IPS DF 19.7 (cell line): ENCODE measurements at places on chromosomes 4 and X.

DNA sequence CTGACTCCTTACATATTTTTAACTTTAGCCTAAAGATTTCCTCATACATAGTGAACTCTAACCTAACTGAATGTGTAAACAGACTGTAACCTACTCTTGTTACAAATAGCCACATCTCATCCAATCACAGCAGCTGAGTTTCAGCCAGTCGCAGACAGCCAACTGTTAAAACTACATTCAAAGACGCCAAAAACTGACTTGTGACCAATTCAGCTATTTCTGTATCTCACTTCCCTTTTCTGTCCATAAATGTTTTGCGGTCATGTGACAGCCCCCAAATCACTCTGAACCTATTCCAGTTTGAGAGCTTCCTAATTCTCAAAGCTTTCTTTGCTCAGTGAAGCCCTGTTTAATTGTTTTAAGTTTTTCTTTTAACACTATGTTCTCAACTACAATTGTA is 2731.9 kb downstream of the ARAP2 start:
- no peak for DNase-seq

DNA sequence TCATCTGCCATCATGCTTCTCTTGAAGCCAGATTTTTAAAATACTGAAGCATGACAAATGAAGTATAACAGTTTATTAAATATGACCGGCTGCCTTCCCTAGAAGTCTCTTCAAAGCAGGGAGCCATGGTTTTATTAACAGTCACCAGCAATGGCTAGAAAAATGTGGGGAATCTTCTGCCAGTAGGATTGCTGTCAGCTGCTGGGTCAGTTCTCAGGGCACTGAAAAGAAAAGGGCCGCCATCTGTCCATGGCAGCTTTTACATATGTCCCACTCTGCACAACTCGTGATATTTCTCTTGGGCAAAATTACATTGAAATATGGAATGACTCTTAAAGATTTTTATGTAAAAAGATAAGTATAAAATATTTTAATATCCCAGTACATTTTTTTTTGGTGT is 2.8 kb downstream of the CCNG2 start:
- DNase-seq, result no peak

- DNase-seq, result no peak
Observed at GRCh38 chr4:168831585-168831918, 178.5 kb downstream of the CBR4 start.

DNA sequence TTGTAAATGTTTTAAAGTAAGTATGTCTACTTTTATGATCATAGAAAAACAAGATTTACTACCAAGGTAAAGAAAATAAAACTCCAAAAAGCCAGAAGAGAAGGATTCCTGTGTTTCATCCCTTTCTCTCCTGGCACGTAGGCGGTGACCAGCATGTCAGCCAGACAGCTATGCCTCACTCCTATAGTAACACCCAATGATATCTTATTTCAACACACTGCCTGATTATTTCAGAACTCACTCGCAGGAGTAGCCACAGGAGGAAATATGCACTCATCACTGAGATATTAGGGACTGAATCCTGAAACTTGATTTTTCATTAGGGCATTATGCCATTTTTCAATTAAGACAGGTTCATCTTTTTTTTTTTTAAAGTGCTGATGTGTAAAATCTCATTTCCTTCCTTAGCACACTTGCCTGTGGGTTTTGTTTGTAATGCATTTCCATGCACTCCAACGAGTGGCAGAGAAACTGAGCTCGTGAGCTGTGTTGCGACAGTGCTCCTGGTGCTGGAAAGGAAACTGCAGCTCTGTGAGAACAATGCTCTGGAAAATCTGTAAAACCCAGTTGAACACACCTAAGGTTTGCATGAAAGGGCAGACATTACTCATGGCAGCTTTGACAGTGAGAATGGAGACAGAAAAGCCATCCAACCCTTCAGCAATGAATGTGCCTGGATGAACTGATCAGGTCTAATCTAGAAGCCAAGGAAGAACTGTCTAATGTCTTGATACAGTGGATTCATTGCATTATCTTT is 18.2 kb downstream of the RAI2 start:
- no peak for DNase-seq

- DNase-seq, result peak; percentile 12
Observed at GRCh38 chr4:57374866-57375595, 264.8 kb upstream of the IGFBP7 start.

- no peak for DNase-seq
Observed at GRCh38 chr4:158754385-158755180, 14.2 kb upstream of the FNIP2 start.

GRCh38 chrX:118751950-118752783 is 24.8 kb downstream of the IL13RA1 start:
- no peak for DNase-seq

DNA sequence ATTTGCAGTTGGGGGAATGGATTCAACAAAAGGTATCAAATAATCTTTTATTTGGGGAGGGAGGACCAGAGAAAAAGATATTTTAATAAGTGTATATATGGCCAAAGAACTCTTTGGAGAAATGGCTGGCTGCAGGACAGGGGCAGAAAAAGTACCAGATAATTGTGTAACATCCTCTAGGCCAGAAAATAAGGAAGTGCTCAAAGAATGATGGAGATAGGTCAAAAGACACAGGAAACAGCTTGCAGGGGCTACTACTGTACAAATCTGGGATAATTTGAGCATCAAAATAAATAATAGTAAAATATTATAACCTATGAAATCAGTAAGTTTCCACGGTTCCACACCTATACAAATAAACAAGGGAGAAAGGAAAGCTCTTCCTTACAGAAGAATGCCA is 34.8 kb downstream of the KLHL5 start:
- DNase-seq, result no peak

- DNase-seq, result no peak
Observed at GRCh38 chr4:15162465-15163283, 160.4 kb downstream of the CPEB2 start.

- DNase-seq, result no peak
Observed at GRCh38 chr4:74278490-74278889, 29.8 kb upstream of the EPGN start.

DNA sequence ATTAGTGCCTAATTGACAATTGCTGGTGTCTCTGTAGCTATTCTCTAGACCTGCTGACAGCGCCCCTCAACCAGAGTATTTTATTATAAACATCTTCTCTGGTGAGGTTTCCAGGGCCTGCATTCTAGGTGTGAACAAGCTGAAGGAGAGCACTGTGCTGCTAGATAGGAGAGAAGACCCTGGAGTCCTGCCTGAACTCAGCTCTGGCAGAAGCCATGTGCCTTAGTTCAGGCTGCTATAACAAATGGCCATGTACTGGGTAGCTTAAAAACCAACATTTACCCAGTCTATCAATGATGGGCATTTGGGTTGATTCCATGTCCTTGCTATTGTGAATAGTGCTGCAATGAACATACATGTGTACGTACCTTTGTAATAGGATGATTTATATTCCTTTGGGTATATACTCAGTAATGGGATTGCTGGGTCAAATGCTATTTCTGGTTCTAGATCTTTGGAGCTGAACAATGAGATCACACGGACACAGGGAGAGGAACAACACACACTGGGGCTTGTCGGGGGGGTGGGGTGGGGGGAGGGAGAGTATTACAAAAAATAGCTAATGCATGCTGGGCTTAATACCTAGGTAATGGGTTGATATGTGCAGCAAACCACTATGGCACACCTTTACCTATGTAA is 185.5 kb upstream of the CPEB2 start:
- no peak for DNase-seq

DNA sequence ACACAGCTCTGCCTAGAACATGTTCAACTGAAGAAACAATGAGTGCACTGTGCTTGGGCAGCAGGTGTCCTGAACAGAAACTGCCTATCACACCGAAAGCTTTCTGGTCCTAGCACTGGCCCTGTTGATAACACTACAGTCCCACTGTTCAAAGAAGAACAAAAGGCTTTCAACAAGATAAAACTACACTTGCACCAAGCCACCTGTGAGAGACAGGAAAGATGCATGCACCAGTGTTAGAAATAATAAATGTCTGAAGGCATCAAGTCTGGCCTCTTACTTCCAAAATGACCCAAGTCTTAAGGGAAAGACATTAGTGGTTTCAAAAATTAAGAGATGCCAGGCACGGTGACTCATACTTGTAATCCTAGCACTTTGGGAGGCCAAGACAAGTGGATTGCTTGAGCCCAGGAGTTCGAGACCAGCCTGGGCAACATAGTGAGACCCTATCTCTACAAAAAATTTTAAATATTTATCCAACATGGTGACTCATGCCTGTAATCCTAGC is 68.7 kb downstream of the APBB2 start:
- DNase-seq, result no peak

- no peak for DNase-seq
Observed at GRCh38 chrX:151975736-151976275, 1.3 kb upstream of the GABRE start.

DNA sequence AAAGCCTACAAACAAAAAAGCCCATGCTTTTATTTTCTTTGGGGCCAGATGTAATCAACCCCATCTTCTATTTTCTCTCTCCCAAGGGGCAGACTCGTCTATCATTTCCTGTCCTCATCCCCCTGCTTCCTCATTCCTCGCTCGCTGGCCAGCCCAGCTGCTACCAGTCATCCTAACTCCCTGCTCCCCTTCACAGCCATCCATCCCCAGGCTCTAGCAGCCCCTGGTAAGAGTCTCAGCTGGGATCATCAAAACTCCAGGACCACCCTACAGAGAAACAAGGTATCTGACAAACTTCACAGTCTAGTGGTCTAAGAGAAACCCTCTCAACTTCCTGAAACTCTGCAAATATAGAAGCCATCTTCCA is 23.6 kb downstream of the SH3KBP1 start:
- no peak for DNase-seq

GRCh38 chr4:184471881-184472613 is 2.3 kb downstream of the IRF2 start:
- no peak for DNase-seq

- no peak for DNase-seq
Observed at GRCh38 chr4:2924765-2925301, 38.4 kb downstream of the NOP14 start.

DNA sequence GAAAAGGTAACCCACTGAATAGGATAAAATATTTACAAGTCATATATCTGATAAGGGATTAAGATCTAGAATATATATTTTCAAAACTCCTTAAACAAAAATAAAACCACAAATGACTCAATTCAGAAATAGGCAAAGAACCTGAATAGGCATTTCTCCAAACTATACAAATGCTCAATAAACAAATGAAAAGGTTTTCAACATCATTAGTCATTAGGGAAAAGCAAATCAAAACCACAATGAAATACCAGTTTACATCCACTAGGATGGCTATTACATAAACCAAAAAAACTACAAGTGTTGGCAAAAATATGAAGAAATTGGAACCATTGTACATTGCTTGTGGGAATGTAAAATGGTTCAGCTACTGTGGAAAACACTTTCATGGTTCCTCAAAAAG is 167.0 kb upstream of the GALNT7 start:
- no peak for DNase-seq

GRCh38 chrX:24732766-24733500 is 39.2 kb downstream of the POLA1 start:
- DNase-seq, result no peak

- DNase-seq, result no peak
Observed at GRCh38 chrX:40073439-40074054, 24.2 kb downstream of the BCOR start.

DNA sequence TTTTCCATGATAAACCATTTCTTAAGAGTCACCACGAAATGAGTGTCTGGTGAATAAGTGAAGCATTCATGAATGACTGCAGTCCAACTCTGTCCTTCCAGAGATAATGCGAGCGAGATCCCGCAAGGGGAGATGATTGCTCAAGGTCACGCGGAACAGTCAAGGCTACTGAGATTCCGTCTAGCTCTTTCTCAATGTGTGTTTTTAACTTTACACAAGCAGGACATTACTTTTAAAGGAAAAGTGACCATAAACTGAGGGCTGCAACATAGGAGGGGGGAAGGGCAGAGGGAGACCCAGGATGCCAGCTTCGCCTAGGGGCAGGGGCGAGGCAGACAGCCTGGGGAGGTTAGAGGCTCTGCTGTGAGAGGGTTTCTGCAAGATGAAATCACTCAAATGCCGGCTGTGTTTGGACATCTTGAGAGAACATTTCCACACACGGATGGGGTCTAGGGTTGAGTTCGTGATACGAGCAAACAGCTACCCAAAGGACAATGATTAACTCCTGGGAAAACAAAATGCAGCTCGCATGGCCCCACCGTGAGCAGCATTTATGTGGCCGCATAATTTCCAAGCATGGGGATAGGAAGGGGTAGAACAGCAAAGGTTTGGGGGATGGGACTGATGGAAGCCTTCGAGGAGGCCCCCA is 23.8 kb upstream of the CCNQ start:
- DNase-seq, result no peak

GRCh38 chr4:63708661-63709060 is 700.6 kb downstream of the TECRL start:
- no peak for DNase-seq

GRCh38 chrX:49164589-49165360 is 2.2 kb downstream of the MAGIX start:
- no peak for DNase-seq

- no peak for DNase-seq
Observed at GRCh38 chr4:180542445-180543100, 1700.6 kb upstream of the TENM3 start.

GRCh38 chr4:183716302-183716701 is 57.2 kb downstream of the TRAPPC11 start:
- DNase-seq, result no peak
